ENCODE measurements at places on chromosomes 16 and 17. TPM values are rescaled to one million over a fixed set of nuclear protein-coding genes. Genes with fewer than 3 reads are reported as not detected.

Gene SLC5A11
- total RNA-seq, result not detected

Gene LGALS9B
- not detected for total RNA-seq

Gene TBC1D16
- 23.8 TPM for total RNA-seq

Gene SLFN12
- 20.3 TPM for total RNA-seq

Gene PIK3R5
- not detected for total RNA-seq

Gene COX6A2
- not detected for total RNA-seq

Gene HAP1
- under 0.01 TPM for total RNA-seq

Gene ATXN2L
- 67.1 TPM for total RNA-seq

Gene PLLP
- 0.12 TPM for total RNA-seq

Gene GPRC5B
- 1.1 TPM for total RNA-seq
